GM04503 (cell line): ENCODE measurements at places on chromosomes 4 and X.

GRCh38 chr4:148044089-148044911 lies 312.4 kb downstream of the ARHGAP10 start:
- no peak for DNase-seq

DNA sequence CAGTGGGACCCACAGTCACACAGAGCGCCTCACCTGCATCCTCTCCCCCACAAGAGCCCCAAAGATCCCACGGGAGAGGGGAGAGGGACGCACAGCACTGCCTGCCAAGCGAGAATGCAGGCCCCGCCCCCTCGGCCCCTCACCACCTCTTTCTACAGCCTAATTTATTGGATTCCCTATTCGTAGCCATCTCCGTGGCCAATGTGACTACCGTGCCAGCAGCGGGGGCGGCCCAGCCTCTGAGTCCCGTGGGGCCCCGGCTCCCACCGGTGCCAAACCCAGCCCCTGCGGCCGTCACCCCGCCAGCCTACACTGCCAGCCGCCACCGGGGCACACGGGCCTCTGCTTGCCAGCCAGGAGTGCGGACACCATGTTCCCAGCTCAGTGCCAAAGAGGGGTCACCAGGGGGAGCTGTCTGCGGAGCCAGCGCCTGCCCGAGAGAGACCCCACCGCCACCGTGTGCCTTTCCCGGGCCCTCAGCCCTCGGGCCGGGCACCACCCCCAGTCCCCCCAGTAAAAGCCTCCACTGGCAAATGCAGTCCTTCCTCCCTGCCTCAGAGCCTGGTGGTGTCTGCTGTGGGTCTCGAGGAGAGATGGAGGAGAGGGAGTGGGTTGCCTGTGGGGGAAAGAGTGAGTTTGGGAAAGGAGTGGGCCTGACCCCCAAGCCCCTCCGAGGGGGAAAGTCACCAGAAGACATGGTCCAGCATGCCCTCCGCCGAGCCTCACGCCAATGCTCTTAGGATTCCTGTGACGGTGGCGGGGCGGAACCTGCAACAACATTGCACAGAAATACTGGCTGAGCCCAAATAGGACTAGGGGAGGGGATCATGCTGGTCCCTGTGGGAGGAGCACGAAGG lies 19.6 kb upstream of the PLXNB3 start:
- DNase-seq = no peak

DNA sequence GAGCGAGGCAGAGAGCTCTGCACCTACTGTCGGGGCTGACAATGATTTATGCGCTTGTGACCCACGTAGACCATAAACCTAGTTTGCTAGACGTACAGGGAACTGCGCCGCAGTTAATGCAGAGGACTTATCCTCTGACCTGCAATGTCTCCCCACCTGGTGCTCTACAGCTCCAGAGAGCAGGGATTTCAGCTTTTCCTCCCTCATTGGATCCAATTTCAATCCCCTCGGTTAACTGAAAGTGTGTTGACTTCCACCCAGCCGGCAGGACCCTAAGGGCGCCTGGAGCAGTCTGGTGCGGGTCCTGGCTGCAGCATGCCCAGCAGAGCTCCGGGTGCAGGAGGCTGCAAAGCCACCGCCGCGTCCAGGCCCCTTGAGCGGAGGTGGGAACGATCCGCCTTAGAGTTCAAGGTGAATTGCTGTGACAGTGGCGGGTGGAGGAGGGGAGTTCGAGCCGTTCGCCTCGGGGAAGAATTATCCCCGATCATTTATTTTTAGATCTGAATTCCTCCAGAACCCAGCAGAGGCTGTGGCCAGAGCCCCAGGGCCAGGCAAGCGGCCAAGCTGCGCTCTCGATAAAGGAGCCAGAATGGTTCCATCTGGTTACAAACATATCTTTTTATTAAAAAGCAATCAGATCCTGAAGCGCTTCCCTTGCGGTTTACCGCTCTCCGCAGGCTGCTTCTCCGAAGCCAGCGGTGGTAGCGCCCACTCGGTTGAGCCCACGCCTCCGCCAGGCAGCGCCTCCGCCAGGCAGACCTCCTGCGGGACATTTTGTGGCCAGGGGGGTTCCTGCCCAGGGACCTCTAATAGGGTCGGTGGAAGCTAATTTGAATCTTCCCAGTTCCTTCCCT lies 66.0 kb downstream of the FBXO8 start:
- DNase-seq = peak; percentile 30

DNA sequence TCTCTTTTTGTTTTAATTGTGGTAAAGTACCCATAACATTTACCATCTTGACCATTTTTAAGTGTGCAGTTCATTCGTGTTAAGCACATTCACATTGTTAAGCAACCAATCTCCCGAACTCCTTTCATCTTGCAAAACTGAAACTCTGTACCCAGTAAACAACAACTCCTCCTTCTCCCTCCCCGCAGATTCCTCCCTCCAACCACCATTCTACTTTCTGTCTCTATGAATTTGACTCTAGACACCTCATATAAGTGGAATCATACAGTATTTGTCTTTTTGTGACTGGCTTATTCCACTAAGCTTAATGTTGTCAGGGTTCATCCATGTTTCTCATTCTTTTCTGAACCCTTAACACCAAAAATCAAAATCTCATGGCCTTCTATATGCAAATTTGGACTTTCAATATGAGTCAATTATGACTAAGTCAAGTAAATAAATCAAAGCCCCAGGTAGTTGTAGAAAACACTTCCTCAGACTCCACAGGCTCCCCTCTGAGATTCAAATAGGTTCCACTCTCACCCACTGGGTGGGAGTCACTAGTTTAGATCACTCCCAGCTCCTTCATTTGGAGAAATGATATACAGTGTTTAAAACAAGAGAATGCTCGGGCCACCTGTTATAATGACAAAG lies 9.8 kb upstream of the RTL5 start:
- no peak for DNase-seq

DNA sequence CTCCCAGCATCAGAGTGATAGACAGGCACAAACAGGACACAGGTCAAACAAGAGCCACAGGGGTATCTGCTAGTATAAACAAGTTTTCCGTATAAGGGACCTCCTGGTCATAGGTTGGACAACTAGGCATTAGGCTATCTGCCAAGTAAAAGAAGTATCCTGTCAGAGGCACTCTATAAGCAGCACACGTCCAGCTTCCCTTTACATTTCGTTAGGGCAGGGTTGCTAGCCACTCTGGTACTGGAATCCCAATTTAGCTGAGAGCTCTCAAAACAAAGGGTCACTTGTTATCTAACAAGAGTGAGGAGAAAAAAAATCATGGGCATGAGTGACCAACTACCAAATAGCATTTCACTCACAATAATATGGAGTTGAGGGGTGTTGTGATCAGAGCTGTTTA lies 780.7 kb upstream of the DIAPH2 start:
- no peak for DNase-seq

- no peak for DNase-seq
Observed at GRCh38 chr4:87112063-87112462, 108.4 kb downstream of the KLHL8 start.

GRCh38 chr4:5881340-5881739 lies 11.5 kb downstream of the CRMP1 start:
- DNase-seq = no peak

DNA sequence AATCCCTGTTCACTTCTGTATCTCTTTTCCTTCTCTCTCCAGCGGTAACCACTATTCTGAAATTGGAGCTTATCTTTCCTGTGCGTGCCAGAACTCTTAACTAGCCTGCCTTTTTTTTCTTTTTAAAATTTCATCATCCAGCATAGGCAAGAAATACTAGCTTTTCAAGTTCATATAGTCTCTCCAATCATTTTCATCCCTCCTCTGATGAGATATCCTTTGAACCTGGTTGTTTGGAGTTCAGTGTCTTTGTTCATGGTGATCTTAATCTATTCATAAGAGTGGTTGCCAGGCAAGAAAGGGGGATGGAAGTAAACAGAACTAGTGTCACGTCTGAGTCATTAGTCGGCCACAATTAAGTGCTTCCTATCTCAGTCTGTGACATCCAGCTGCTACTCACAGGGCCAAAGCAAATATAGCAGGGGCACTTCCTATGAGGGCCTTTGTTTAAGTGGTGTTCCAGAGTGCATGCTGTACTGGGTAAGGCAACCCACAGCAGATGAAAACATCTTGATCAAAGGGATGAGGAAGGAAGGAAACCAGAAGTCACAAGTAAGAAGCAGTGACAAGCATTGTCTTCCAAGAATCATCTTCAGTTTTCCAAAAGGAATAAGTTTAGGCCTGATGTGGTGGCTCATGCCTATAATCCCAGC lies 56.4 kb upstream of the XIAP start:
- peak; percentile 47 for DNase-seq

- DNase-seq = no peak
Observed at GRCh38 chr4:4673070-4673469, 131.2 kb upstream of the STX18 start.

DNA sequence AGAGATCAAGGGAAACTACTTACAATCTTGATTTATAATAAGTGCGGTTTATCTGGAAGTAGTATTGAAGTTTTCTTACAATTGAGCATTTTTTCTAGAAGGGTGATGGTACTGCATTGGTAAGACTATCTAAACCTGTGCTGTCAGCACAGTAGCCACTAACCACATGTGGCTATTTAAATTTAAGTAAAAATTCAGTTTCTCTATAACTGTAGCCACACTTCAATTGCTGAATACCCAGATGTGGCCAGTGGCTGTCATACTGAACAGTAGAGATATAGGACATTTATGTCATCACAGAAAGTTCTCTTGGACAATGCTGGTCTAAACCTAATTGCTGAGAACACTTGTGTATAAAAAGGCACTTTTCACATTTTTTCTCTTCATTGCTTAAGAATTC lies 222.7 kb downstream of the CBR4 start:
- DNase-seq = no peak

GRCh38 chrX:41619221-41619620 lies 69.6 kb upstream of the GPR34 start:
- DNase-seq = no peak

DNA sequence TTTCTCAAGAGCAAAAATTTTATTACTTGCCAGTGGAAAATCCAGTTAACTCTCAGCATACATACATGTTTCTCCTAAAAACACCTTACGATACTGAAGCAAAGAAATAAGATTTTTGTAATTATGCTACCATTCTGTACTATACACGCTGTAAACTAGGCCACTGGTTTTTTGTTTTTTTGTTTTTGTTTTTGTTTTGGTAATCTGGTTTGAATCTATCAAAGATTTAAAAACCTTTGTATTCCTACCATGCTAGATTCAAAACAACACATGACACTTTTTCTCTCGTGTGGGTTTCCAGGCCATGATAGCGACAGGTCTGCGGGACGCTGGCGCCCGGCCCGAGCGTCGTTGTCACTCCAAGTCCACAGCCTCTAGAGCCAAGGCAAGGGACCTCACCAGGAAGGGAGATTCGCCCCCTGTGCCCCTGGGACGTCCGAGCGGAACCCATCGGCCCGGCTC lies 723 bp downstream of the TMEM192 start:
- no peak for DNase-seq

GRCh38 chr4:120052856-120053255 lies 13.8 kb downstream of the MAD2L1 start:
- DNase-seq = peak; percentile 54

GRCh38 chrX:53716328-53717088 lies 30.0 kb upstream of the HUWE1 start:
- no peak for DNase-seq

GRCh38 chr4:3344104-3344503 lies 51.3 kb downstream of the RGS12 start:
- DNase-seq = no peak
